CD4-positive, alpha-beta T cell treated with Interferon alpha-2 for 1 hour (primary cell): ENCODE measurements at places on chromosomes 1 and 21.

DNA sequence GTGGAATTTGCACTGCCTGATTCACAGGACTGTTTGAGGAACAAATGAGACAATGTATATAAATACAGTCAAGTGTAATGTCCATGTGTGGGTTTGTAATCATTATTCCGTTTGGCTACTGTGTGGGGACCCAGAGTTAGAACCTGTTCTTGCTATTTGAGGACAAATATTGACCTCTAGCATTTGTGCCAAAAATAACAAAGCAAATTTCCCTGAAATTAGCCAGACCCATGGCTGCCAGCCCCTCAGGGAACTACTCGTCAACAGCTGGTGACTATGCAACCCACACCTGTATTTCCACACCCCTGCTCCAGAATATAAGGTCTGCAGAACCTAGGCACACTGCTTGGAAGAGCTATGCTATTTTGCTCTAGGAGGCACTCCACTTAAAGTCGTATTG lies 70.7 kb downstream of the KCNJ6 start:
- no peak for DNase-seq

- DNase-seq = no peak
These were observed 15.6 kb downstream of the ZMPSTE24 start for GRCh38 chr1:40273547-40274166.

DNA sequence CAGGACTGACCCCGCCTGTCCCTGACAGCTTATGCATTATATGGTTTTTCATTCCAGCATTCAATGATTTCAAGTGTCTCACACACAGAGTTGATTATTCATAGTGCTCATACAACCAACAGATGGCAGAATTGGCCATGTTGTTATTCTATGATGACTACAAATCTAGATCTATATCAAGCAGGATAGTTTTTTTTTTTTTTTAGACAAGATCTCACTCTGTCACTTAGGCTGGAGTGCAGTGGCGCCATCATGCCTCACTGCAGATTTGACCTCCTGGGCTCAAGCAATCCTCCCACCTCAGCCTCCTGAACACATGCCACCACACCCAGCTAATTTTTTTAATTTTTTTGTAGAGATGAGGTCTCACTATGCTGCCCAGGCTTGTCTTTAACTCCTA lies 40.1 kb upstream of the LRRC8D start:
- no peak for DNase-seq

DNA sequence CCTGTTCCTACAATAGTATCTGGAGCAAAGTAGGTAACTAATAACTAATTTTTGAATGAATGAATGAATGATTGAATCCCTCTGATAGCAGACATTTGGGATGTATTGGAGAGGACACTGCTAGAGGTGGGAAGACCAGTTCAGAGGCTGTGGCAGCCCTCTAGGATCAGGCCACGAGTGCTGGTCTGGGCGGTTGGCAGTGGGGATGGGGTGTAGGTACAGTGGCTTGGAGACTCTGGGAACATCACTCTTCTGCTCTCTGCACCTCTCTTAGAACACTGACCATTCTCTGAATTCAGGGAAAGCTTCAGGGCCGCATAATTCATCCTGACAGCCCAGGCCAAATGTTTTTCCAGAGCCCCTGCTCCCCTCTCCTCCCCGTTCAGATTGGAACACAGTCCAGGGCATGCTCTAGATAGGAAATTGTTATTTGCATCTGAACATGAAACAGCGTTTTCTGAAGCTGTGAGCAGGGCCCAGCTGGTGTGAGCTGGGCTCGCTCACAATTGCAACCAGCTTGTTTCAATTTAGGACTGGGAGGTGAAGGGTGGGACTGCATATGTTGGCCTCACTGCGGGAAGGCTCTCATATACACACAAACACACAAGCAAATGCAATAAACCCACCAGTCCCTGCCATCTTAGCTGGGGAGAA lies 253.1 kb upstream of the USP24 start:
- DNase-seq = no peak

DNA sequence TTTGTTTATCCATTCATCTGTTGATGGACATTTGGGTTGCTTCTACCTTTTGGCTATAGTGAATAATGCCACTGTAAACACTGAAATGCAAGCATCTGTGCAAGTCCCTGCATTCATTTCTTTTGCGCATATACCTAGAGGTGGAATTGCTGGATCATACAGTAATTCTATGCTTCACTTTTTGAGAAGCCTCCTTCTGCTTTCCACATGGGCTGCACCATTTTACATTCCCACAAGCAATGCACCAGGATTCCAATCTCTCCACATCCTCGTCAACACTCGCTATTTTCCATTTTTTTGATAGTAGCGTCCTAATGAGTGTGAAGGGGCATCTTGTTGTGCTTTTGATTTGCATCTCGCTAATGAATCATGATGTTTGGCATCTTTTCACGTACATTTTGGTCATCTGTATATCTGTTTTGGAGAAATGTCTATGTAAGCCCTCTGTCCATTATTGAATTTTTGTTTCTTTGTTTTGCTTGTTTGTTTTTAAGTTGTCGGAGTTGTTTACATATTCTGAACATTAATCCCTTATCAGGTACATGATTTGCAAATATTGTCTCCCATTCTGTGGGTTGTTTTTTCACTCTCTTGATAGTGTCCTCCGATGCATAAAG lies 335.4 kb downstream of the RRAGC start:
- DNase-seq = no peak

DNA sequence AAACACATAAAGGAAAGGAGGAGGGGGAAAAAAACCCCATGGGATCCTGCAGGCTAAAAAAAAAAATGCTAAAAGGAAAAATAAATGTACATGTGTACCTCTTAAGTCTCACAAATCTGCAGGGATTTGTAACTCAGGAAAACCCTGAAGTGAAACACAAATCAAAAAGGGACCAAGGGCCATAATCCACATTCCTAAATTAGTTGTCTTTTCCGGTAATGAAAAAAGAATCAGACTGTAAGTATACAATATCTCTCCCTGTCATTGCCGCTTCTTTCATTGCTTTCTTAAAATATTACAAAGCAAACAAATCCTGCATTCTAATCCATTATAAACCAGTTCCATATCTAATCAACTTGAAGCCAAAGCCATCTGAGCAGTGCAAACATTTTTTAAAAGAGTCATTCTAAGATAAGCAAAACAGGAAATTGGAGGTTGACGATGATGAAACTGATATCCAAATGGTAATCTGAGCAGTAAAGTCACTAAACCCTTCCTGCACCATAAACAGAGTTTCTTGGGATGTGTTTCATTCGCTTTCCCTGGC lies 58.7 kb upstream of the SIM2 start:
- DNase-seq = no peak
